ENCODE measurements at places on chromosomes 6 and 20.

DNA sequence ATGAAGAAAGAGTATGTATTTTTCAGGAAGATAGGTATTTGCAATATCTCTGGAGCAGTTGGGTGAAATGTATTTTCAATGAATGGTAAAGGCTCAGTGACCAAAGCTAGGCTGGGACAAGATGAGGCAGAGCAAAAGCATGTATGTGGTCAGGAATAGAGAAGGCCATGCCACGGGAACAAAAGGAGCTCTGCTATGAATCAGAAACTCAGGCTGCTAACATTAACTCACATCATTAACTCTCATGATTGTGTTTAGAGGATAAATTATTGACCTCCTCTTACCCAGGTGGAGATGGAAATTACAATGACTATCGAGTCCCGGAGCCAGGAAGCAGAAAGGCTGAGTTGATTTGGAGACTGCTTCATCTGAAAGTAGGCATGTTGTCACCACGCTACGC is 220.2 kb downstream of the FUT9 start:
- DNase-seq, result no peak

DNA sequence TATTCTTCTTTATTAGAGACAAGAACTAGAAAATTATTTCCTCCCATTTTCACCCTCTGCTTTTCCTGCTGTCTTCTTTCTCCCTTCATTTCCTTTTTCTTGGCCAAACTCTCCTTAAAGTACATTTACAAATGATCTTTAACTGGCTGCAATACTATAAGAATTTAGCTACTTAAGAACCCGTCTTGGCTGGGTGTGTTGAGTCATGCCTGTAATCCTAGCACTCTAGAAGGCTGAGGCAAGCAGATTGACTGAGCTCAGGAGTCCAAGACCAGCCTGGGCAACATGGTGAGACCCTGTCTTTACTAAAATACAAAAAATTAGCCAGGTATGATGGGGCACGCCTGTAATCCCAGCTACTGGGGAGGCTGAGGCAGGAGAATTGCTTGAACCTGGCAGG is 39.3 kb upstream of the SRPK1 start:
- no peak for DNase-seq

DNA sequence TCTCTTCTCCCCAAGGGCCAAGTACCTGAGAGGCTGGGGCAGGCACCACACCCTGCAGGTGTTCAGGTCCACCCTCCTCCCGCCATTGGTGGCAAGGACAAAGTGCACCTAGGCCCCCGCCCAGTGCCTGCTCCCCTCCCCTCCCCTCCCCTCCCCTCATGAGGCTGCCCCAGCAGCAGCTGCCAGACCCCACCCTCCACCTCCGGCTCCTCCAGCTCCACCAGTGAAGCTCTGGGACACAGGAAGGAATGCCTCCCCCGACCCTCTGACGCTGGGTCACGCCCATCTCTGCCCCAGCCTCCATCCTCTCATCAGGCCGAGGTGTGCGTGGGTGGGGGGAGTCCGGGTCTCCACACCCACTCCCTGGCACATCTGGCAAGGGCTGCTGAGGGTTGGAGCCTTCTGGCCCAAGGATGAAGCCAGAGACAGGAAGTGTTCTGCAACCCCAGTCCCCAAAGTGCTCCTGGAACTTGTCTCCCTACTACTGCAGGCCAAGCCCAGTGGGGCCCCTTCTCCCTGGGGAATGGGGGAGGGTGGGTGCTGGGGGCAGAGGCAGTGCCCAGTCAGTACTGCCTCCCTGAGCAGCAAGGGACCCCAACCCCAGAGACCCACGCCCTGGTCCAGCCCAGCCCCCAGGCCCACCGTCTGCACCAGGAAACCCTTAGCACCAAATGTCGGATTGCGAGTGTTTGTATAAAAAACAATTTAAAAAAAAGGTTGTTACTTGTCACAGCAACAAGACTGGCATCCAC is 1.6 kb upstream of the UCKL1 start:
- no peak for DNase-seq

DNA sequence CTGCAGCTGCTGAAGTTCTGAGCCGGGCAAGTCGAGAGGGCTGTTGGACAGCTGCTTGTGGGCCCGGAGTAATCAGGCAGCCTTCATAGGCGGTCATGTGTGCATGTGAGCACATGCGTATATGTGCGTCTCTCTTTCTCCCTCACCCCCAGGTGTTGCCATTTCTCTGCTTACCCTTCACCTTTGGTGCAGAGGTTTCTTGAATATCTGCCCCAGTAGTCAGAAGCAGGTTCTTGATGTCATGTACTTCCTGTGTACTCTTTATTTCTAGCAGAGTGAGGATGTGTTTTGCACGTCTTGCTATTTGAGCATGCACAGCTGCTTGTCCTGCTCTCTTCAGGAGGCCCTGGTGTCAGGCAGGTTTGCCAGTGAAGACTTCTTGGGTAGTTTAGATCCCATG is 21.2 kb upstream of the MAPK13 start:
- no peak for DNase-seq

- DNase-seq, result no peak
Measured at GRCh38 chr6:85464722-85465150, 14.9 kb downstream of the NT5E start.

GRCh38 chr6:33057222-33058150 is 16.0 kb downstream of the HLA-DPA1 start:
- no peak for DNase-seq

GRCh38 chr6:38067263-38067980 is 247.9 kb downstream of the ZFAND3 start:
- no peak for DNase-seq

DNA sequence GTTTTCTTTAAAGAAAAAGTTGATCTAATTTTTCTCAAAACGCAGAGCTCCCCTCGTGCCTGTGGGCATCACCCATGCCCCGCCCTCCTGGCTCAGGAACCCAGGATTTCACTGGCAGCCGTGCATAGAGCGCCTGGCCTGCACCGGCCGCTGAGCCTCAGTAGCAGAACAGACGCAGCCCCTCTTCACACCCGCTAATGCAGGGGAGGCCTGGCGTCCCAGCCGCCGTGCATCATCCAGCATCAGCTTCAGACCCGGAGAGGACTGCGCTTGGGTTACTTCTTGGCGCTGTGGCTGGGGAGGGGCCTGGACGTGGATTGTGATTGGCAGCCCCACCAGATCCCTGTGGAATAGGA is 18.1 kb downstream of the RBM38 start:
- DNase-seq, result no peak

DNA sequence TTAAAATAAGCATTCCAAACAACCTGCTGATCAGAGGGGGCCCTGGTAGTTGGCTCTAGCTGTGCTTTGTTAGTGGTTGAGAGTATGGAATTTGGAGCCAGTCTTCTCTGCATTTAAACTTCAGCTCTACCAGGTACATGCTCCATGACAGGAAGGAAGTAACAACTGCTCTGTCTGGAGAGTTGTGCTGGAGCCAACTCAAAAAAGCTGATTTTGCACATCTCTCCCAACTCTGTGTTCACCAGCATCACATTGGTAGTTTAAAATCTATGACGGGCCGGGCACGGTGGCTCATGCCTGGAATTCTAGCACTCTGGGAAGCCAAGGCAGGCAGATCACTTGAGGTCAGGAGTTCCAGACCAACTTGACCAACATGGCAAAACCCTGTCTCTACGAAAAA is 68.8 kb upstream of the BMP2 start:
- no peak for DNase-seq

DNA sequence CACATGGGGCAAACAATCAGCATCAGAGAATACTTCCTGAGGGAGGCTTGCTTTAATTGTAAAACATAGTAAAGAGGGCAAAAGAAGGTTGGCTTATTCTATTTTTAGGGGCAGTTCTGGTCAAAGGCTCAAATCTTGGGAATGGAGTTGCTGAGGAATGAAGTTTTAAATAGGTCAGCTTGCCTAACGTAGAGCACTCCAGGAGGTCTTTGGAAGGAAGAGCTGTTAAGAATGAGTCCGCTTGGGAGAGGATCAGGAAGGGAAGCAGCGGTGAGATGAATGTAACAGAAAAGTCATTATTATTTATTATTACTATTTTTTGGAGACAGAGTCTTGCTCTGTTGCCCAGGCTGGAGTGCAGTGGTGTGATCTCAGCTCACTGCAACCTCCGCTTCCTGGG is 108.7 kb downstream of the ZFAND3 start:
- no peak for DNase-seq
